Stimulated activated CD4-positive, alpha-beta T cell treated with anti-CD3 and anti-CD28 coated beads, Interleukin-15, amount 100 ng/mL, for 1 hour (primary cell): ENCODE measurements at places on chromosomes 2 and 18.

DNA sequence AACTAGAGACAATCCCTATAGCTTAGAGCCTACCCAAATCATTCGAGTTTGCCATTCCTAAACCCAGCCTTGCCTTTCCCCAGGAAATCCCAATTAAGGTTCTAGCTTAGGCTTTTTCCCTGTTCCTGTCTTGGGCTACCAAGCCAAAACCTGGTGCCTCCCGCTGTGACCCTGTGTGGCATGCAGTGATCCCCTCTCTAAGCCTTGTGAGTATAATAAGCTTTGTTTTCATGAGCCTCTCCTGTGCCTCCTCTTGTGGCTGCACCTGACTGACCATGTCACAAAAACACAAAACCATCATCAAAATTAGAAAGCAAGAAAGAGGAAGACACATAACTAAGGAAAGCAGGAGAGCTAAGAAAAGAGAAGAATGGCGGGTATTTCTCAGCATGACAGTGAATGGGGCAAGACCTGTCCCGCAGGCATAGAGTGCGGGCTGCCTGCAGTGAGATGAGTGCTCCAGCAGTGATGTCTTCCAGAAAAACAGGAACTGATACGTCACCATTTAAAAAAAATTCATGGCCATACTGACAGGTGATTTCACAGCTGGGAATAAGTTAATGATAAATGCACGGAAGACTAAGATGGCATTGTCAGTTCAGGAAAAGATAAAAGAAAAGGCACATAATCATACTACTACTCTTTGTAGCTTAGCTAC, 9.2 kb upstream of the PAIP2B start:
- no peak for DNase-seq

DNA sequence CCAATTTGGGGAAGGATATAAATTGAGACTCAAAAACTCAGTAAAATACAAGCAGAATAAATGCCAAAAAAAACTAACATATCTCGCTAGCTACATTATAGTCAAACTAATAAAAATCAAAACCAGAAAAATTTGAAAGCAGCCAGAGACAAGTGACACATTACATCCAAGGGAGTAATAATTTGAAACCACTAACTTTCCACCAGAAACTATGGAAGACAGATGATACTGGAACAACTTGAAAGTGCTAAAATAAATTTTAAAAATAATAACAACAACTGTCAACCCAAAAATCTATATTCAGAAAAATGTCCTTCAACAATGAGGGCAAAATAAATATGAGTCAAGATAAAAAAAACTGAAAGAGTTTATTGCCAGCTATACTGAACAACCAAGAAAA, 110.7 kb downstream of the EVA1A start:
- no peak for DNase-seq

DNA sequence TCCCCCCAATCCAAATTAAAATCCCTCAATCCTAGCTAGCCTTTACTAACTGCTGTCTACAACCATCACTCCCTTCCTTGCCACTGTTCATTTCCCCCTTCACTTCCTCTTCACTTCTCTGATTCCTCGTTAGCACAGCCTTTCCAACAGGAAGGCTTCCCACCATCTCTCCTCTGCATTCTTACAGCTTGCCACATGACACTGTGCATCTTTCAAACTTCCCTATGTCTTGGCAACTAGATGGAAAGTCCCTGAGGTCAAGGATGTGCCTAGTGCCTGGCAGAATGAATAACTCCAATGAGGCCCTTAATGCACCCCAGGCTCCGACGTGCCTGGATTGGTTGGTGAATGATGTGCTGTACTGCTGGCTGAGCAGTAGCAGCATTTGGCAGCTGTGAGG, 15.2 kb downstream of the SAP130 start:
- DNase-seq = no peak

GRCh38 chr18:60984510-60984909, 348.7 kb upstream of the CDH20 start:
- DNase-seq = no peak

- DNase-seq = no peak
Measured at GRCh38 chr2:128269063-128269989, 49.3 kb downstream of the HS6ST1 start.

- no peak for DNase-seq
Measured at GRCh38 chr2:96730212-96730611, 9.7 kb downstream of the LMAN2L start.

DNA sequence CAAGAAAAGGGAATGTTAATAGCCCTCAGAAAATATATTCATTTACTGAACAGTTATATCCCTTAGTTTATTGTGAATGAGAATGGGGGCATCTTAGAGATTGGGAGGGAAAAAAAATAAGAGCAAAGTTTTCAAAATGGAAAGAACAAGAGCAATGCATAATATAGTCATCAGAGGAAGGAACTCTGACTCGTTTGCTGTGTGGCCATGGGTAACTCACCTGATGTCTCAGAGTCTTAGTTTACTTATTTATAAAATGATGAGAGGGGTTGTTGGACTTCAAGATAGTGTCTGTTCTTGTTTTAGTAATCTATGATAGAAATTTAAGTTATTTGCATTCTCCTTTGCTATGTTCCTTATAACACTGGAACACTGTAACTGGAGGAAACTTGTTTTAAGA, 70.7 kb downstream of the EML4 start:
- DNase-seq = no peak

- no peak for DNase-seq
Measured at GRCh38 chr18:10847907-10848306, 301.5 kb downstream of the PIEZO2 start.

GRCh38 chr18:40414155-40414754, 1540.8 kb upstream of the PIK3C3 start:
- no peak for DNase-seq

DNA sequence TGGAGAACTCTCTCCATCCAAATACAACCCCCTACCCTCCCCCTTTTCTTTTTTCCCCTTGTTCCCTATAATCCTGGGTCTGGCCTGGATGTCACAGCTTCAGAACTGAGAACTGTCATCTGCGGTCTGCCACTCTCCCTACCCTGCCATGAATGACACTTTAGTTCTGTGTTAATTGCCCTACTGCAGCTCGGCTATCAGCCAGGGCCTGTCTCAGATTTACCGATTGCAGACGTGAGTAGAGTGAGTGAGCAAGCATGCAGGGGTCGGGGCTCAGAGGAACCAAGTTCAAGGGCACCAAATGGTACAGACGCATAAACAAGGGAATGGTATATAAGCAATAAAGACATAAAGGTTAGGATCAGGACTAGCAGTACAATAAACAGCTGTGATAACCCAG, 967.8 kb downstream of the BCL11A start:
- no peak for DNase-seq

DNA sequence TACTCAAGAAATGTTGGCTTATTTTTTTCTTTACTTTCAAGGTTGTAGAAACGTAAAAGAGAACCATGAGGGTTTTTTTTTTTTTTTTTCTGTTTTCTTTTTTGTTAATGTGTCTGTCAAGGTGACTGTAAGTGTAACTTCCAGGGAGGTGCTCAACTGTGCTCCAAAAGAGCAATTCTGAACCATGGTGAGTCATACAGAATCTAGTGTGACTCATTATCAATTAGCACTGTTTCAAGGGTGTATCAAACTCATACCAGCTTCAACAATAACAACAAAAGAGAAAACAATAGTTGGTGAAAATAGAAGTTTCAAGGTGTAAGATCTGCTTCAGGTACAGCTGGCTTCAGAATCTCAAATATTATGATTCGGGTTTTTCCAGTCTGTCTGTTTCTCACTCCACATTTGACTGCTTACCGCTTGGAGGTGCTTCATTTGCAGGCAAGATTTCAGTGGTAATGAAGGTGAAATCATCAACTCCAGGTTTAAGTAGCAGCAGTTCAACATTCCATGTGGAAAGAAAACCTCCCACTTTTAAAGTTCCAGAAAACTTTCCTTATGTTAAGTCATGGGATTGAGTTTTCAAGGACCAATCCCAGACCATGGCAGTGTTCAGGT, 850.6 kb downstream of the CNTNAP5 start:
- no peak for DNase-seq

DNA sequence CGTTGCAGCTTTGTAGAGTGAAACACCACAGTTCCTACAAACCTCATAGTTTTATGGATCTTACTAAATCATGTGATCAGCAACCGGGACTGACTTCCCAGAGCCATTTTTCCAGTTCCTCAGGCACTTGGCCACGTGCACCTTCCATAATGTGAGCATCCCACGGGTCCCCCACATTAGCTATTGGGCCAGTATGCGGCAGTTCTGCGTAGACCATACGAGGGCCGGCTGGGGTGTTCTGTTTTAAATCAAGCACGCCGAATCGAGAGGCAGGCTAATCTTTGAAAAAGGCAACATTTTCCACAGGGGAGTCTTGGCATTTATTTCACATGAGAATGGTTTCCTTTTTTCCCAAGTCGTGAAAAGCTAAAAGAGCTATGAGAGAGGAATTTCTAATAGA, 135.6 kb upstream of the CCDC195 start:
- DNase-seq = no peak

DNA sequence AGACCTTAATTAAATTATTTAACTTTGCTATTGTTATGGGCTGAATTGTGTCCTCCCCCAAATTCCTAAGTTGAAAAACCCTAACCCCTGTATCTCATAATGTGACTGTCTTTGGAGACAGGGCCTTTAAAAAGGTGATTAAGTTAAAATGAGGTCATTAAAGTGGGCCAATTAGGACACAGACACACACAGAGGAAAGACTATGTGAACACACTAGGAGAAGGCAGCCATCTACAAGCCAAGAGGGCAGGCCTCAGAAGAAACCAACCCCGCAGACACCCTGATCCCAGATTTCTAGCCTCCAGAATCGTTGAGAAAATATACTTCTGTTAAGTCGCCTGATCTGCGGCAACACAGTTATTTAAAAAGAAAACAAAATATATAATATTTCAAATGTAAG, 6.4 kb downstream of the STK17B start:
- no peak for DNase-seq

DNA sequence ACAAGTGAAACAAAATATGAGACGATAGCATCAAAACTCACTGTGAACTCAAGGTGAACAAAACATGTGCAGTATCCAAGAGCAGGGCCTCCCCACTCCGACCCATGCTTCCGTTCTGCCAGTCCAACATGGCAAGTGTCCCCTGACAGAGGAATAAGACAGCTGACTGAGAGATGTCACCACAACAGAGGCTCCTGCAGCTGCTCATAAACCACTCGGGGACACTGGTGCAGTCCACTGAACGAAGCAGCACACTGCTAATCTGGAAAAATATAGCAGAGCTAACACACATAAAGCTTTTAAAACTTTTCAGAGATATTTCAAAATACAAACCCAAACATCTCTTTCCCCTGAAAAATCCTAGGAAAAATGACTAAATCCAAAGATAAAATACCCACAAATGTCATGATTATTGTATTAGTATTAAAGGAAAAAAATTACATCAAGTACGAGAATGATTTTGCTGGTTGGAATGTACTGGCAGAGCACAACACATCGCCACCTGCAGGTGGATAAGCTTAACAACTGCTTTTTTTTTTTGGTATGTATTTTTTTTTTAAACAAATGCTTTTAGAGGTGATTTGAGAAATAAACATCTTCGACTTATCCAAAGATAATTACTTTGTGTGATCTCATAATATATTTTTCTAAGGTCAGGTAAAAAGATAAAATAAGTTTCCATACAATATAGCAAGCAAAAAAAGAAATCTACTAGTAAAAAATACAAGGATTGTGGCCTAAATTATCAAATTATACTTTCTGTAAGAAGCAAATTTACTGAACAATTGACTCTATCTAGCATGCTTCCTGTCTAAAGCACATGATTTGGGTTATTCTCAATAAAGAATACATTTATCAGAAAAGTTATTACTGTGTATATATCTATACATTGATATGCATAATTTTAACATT, 18.6 kb downstream of the THADA start:
- DNase-seq = no peak

GRCh38 chr18:38444971-38445803, 879.6 kb upstream of the CELF4 start:
- DNase-seq = no peak

DNA sequence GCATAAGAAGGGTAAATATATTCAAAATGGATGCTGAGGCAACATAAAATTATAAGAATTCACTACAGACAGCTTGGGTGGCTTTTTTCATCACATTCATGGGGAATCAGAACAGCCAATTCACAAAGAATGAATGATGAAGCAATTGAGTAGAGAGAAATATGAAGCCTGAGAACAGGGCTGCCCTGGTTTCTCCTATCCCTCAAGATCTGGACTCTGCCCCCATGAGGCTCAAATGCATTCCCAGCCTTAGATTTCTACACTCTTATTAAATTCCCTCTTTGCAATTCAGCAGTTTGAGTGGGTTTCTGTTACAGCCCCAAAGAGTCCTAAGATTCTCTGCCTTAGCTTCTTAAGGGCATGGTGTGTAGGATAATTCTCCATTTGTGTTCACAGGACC, 172.5 kb downstream of the MAIP1 start:
- no peak for DNase-seq

DNA sequence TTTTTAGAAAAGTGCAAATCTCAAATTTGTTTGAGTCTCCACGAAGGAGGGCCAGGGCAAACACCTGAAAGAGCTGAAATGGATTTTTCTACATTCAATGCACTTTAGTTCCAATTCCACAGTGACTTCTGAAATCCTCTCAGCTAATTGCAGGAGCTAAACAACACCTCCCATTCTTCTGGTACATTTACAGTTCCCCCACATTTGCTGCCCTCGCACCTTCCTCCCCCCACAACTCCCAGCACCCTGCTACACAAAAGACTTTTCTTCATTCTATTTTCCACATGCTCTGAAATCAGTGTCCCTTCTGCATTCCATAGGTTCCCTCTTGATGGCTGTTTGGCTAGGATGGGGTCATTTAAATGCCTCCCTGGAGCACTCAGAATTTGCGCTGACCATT, 5.9 kb upstream of the NPAS2 start:
- DNase-seq = no peak

GRCh38 chr2:38406597-38407110, 29.6 kb upstream of the ATL2 start:
- no peak for DNase-seq
